CD4-positive, alpha-beta T cell treated with Interleukin-6 at 100 ng/mL for 8 hours (primary cell): ENCODE measurements at places on chromosomes 3 and 15.

- no peak for DNase-seq
Observed at GRCh38 chr15:70327856-70328678, 230.3 kb upstream of the TLE3 start.

GRCh38 chr3:196694941-196695848 is 16.9 kb downstream of the CEP19 start:
- no peak for DNase-seq

GRCh38 chr15:79680720-79681119 is 216.1 kb downstream of the MTHFS start:
- no peak for DNase-seq

- DNase-seq: no peak
Observed at GRCh38 chr3:8974458-8974857, 11.2 kb upstream of the RAD18 start.

DNA sequence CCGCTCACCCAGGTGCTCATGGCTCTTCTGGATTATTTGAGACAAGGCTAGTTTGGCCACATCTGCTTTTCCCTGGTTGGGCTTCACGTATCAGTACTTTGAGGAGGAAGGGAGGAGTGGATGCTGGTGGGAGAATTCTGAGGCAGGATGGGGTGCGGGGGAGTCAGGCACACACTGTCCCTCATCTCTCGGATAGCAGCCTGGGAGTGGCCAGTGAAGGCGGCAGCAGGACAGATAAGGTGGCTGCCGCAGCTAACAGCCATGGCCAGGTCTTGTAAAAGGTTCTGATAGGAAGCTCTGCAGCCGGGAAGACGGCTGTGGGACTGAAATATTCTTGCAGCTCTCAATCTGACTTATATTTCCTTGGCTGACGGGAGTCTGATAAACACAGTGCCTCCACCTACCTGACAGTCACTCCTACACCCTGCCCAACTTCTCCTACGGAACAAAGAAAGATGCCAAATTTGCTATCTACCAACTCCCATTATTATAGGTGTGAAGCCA is 87.3 kb downstream of the MESD start:
- DNase-seq: no peak

GRCh38 chr3:143529018-143529478 is 319.2 kb downstream of the SLC9A9 start:
- no peak for DNase-seq

DNA sequence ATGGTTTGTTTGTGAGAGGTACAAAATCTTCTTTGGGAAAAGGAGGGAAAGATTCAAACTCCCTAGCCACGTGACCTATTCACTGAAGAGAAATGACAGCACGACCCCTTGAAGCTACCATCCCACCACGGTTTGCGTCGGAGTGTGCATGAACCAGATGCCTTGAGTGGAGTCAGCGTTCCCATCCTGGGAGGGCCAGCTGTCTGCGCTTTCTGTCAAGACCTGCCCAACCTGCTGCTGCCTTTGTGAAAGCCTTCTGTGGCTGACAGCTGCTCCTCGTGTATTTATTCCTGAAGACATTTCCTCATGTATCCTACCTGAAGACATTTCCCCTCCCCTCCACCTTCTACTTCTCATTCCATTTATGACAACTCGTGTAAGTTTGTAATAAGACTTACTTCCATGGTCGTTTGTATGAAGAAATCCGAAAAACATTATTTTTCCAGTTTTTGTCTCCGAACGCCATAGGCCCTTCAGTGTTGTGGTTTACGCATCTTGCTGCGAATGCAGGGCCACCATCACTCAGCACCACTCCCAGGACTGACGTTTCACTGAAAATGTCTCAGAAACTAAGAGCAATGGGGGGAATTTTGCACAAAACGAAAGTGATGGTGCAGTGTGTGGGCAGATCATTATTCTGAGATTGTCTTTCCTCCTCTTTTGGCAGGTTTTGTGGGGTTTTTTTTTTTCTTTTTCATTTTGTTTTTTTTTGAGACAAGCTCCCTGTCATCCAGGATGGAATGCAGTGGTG is 18.9 kb downstream of the EBLN2 start:
- DNase-seq: no peak

GRCh38 chr15:77542491-77543001 is 90.2 kb downstream of the LINGO1 start:
- no peak for DNase-seq

GRCh38 chr3:125039131-125040100 is 16.4 kb downstream of the HEG1 start:
- no peak for DNase-seq

DNA sequence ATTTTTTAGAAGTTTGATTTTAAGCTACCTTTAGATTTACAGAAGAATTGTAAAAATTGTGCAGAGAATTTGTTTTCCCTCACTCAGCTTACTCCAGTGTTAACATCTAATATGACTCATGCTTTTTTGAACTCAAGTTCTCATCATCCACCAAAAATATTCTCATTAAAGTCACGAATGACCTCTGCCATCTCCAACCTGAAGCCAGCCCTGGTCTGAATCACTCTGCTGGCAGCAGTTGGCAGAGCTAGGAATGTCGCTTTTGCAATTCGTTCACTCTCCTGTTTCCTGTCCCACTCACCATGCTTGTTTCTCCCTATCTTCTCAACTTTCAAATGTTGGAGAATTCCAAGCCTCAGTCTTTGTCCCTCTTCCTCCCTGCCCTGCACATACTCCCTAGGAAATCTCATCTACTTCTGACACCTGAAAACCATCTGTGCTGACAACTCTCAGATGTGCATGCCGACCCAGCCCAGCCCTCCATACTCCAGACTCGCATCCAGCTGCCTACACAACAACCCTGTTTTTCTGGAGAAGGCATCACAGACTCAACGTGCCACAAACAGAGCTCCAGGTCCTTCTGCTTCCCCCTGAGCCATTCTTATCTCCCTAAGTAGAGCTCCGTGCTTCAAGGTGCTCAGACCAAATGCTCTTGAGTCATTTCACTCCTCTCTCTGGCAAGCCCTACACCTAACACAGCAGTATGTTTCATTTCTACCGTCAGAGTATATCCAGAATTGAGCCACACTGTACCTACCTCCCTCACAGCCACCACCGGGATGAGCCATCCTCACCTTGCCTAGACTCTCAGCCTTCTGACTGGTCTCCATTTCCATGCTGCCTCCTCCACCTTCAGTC is 24.9 kb downstream of the PRR23E start:
- DNase-seq: no peak

DNA sequence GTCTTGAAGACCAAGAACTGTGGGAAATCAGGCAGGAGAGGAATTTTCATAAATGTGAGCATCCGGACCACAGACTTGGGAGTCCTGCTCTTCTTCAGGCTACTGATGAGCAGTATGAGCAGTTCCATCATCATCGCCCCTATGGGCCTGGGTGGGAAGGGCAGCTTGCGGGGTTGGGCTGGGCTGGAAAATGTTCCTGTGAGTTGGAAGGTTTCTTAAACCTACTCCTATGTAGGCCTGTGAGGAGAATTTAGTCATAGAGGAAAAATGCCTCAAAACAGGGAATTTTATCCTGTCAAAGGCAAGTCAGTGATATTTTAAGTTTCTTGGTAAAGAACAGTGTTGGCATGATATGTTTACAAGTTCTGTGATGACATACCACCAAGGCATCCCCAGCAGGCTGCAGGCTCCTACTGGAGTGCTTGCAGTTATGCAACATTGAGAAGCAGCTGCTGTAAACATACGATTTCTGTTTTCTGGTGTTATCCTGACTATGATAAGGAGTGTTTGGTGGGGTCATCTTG is 10.3 kb downstream of the MASP1 start:
- no peak for DNase-seq

DNA sequence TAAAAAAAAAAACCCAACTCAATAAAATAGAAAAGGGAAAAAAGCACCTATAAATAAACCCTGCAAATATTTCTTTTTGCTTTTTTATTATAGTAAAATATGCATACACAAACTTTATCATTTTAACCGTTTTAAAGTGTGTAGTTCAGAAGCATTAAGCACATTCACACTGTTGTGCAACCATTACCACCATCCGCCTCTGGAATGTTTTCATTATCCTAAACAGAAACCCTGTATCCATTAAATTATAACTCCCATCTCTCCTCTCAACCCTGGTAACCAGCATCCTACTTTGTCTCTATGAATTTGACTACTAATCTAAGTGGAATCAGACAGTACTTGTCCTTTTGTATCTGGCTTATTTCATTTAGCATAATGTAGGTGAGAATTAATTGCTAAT is 15.0 kb downstream of the CDCP1 start:
- DNase-seq: no peak

DNA sequence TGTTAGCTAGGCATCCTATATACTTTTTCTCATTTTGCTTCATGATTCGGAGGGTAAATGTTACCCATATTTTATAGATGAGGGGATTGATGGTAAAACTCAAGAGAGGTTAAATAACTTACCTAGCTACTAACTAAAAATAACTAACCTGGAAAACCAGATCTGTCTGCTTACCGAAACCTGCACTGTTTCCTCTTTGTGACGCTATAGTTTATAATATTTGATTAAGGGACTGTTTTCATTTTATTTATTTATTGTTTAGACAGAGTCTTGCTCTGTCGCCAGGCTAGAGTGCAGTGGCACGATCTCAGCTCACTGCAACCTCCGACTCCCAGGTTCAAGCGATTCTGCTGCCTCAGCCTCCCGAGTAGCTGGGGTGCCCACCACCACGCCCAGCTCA is 55.9 kb downstream of the MAP6D1 start:
- no peak for DNase-seq

DNA sequence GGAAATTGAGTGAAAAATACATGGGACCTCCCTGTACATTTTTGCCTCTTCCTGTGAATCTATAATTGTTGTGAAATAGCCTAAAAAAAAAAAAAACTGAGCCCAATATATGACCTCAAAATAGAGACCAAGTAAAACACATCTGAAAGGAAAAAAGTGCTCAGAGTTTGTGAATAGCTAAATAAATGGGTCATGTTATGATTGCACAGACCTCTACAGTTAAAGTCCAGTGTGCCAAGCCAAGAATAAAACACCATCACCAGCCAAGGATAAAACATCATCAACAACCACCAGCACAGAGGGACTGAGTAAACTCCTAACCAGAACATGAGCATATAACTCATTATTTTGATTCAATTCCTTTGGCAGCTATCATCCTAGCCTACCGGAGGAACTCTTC is 115.6 kb upstream of the AGTR1 start:
- DNase-seq: no peak

GRCh38 chr3:32340611-32341365 is 50.9 kb upstream of the CMTM7 start:
- no peak for DNase-seq

DNA sequence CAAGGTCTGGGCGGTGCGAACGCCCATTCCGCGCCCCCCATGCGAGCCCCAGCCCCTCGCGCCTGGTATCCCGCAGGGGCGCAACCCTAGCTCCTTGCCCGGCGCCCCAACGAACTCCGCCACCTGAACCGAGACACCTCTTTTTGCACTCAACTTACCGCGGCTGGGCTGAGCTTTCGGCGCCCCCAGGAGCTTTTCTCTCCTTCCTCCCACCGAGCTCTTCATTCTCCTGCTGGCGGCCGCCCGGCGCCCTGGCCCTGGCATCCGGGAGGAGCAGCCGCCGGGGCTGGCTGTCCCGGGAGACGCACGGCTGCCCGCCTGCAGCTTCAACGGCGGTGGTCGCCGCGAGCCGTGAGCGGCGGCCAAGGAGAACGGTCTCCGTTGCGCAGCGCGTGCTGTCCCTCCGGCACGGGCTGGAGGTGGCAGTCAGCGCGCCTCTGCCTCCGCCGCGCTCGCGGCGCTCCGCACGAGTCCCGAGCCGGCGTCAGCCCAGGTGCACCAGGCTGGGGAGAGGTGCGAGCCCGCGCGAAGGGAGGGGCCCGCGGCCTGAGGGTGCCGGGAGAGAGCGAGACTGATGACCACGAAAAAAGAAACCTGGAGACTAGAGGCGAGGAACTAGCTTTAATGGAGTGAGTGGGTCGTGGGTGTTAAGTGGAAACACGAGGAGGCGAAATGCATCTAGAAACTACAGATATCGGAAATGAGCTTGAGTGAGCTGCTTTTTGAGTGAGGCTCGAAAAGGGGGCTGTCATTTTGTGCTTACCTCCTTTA is 621.5 kb upstream of the ZNF385D start:
- DNase-seq: no peak

DNA sequence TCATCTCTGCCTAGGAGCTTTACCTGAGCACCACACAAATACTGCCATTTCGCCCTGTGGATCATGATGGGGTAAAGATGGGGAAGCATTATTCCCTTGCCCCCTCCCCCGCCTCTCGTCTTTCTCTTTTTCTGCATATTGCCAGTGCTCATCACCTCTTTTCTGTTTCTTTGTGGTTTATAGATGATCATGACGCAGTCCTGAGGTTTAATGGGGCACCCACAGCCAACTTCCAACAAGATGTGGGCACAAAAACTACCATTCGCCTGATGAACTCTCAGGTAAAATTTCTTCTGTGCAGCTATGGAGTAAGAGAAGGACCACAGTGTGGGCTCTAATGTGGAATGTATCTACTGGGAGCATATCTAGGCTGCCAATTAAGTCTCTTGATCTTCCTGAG is 88.2 kb downstream of the RPL39L start:
- no peak for DNase-seq
